ENCODE measurements at places on chromosomes 4 and X.

DNA sequence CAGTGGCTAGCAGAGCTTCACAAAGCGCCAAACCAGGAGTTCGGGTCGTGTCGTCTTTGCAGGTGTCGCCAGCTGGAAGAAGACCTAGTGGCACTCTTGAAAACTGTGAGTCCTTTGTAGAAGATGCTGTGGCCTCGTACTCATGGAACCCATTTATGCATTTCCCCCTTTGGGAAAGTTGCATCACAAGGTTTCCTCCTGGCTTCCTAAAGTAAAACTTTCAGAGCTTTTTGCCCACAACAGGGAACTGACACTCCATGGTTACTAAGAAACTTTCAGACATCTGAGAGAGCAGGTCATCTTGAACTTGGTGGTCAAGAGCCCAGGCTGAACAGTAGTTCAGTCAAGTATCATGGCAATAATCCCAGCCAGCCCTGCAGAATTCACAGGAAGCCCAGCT, 15.9 kb upstream of the NOCT start:
- no peak for DNase-seq
- no peak overlapping the region for H3K4me3 ChIP-seq
- H3K36me3 ChIP-seq = no peaks in the 10 kb centered on the region
- no peaks in the 10 kb centered on the region for H3K27me3 ChIP-seq
- H3K4me1 ChIP-seq = no peaks in the 10 kb centered on the region
- H3K27ac ChIP-seq = no peak overlapping the region

DNA sequence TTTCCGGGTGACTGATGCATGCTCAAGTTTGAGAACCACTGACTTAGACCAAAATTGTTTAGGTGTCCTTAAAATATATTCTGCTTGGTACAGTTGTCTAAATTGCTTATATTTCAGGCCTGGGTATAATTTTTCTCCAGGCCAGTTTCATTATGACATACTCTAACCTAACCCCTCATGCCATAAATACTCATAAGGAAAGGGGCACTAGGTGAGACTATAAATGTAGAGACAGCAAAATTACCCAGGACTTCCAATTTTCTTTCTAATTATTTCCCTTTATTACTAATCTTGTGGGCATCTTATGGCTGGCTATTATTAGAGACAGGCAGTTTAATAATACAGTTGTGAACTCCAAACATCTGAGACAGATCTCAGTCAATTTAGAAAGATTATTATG, 150.2 kb downstream of the RRAGB start:
- DNase-seq = no peak
- H3K27me3 ChIP-seq = no peaks in the 10 kb centered on the region
- no peaks in the 10 kb centered on the region for H3K36me3 ChIP-seq
- H3K4me3 ChIP-seq = no peak overlapping the region
- no peak overlapping the region for H3K27ac ChIP-seq
- H3K4me1 ChIP-seq = no peaks in the 10 kb centered on the region

GRCh38 chr4:1465173-1466033, 59.2 kb upstream of the NKX1-1 start:
- no peaks in the 10 kb centered on the region for H3K36me3 ChIP-seq
- H3K4me1 ChIP-seq = no peaks in the 10 kb centered on the region
- H3K27me3 ChIP-seq = peaks cover 33% of the 10 kb centered on the region
- DNase-seq = no peak
- no peak overlapping the region for H3K27ac ChIP-seq

DNA sequence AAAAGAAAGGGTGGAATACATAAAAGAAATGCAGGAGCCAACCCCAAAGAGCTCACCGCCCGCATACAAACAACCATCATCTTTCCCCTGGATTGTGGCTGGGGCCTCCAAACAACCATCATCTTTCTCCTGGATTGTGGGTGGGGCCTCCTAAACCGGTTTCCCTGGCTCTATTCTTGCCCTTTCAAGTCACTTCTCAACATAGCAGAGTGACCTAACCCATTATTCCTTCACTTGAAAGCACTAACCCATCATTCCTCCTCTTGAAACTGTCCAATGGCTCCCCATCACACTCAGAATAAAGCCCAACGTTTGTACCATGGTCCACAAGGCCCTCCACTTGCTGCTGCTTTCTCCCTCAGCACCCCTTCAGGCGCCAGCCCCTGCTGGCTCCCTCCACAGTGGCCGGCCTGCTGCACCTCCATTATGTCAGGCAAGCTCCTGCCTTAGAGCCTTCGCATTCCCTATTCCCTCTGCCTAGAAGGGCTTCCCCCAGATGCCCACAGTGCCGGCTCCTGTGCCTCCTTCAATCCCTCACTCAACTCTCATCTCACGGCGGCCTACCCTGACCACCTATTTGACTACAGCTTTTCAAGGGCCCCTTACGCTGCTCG, 24.1 kb downstream of the SMIM43 start:
- DNase-seq = no peak
- H3K36me3 ChIP-seq = no peaks in the 10 kb centered on the region
- H3K27me3 ChIP-seq = no peaks in the 10 kb centered on the region
- no peak overlapping the region for H3K4me3 ChIP-seq

GRCh38 chr4:79281566-79282359, 44.1 kb downstream of the NAA11 start:
- no peaks in the 10 kb centered on the region for H3K36me3 ChIP-seq
- H3K27me3 ChIP-seq = no peaks in the 10 kb centered on the region
- H3K4me1 ChIP-seq = no peaks in the 10 kb centered on the region
